ENCODE measurements at places on chromosomes 5 and 9.

DNA sequence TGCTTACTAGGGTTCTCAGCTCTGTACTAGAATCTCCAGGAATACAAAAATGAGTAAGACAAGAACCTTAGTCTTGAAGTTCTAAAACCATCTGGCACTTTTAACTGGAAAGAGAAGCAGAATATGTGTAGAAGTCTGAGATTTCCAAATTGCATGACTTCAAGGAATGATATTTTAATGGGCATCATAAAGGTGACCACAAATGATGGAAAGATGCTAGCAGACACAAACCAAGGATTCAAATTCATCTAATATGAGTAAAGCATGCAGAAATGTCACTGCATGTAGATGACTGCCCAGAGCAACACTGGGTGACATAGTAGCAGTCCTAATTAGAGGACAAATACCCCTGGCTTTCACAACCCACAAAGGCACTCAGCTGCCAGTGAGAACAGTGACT, 117.2 kb downstream of the RPS23 start:
- DNase-seq, result no peak

DNA sequence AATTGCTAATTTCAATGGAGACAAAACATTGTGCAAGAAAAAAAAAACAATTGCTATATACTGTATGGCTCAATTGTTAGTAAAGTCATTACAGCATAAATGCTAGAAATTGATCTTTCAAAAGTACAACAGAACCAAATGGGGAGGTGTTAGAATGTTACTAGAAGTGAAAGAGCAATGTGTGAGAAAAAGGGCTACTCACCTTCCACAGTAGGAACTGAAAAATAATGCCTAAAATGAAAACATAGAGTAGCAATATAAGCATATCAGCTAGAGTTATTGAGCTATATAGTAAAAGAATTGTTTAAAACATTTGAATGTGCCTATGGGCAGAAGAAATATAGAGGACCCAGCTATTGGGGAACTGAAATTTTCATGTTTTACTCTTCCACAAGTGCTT, 10.9 kb upstream of the RXFP3 start:
- DNase-seq, result no peak

- DNase-seq, result no peak
These were observed 32.1 kb downstream of the VCAN start for GRCh38 chr5:83503662-83504061.

DNA sequence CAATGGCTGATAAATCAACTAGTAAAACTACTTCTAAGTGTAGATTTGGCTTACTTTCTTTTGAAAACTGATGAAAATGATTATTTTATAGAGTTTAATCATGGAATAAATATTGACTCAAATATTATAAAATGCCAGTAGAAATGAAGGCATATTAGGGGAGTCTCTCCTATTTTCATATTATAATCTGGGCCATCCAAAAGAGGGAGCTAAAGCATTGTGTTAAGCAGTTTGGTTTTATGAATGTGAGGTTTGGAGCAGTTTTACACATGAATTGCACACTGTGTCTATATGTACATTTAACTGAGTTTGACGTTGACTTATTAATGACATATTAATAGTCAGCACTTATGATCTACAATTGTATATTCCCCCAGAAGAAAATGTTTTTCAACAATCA, 17.4 kb downstream of the CDH9 start:
- DNase-seq, result no peak

DNA sequence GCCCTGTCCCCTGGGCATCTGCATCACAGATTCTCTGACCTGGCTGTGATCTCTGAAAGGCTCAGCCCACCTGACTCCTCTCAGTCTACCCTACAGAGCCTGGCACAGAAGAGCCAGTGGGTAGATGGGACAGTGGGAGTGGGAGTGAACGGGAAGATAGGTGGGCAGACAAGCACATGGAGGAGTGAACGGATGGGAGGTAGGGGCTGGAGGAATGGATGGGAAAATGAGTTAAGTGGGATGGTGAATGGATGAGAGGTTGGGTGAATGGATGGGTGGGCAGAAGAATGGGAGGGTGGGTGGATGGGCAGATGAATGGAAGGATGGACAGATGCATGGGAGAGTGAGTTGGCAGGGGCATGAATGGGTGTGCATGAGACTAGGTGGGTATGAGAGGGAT, 18.8 kb downstream of the STK10 start:
- no peak for DNase-seq

DNA sequence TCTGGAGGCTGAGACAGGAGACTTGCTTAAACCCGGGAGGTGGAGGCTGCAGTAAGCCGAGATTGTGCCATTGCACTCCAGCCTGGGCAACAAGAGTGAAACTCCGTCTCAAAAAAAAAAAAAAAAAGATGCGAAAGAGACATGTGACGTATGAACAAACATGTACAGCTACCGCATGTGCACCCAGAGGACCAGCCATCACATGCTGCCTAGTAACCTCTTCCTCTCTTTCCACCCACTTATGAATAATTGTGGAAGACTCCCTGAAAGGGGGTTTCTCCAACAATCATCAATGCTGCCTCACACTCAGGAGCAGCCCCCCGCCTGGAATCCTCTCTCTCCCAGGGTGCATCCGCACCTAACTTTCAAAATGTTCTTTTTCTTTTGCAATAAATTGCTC, 2.2 kb downstream of the SARDH start:
- DNase-seq, result no peak

- no peak for DNase-seq
These were observed 136.5 kb downstream of the PBX3 start for GRCh38 chr9:125883565-125884217.

- DNase-seq, result no peak
These were observed 262.5 kb downstream of the TUSC1 start for GRCh38 chr9:25415718-25416117.

DNA sequence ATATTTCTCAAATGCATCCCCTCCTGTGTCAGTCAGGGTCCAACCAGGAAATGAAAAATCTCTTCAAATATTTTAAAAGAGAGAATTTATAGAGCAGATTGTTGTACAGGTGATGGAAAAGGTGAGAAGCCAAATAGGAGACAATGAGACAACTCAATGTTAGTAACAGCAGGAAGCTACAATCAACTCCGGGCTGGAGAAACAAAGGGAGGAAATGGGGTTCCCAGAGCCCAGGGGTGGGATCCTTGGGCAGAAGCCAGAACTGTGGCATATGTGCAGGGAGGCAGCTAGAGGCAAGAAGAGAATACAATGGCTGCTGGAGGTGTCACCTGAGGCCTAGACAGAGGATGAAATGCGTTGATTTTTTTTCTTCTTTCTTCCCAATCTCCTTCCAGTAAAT, 361.8 kb upstream of the ACTBL2 start:
- DNase-seq, result no peak

GRCh38 chr9:87535817-87536539, 38.3 kb downstream of the DAPK1 start:
- DNase-seq, result no peak

DNA sequence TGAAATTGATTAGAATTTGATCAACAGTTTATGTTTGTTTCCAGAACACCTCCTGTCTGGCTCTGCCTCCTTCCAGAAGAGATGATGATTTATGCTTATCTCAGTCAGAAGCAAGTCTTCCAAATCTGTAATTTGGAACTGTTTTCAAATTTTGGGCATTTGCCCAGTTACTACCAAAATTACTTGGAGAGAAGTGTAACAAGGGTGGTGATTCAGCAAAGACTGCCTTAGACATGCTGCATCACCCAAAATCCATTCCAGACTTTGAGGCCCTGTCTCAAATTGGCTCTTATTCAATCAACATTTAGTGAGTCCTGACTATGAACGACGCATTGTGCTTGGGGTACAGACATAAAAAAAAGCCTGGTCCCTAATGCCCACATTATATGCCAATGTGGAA, 89.4 kb downstream of the SH3TC2 start:
- DNase-seq, result no peak

DNA sequence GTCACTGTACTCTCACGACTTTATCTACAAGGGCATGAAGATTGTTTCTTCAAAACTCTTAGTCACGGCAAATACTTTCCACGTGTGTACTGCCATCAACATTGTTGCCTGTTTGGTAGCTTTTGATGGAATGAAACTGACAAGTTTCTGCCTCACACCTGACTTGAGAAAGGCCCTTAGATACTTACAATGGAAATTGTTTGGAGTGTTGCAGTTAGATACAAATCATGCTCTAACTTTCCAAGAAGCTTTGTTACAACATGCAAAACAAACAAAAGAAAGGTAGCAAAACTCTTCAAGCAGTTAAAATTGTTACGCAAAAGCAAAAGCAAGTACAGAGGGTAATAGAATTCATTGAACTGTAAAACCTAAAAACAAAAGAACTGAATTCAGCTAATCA, 91.1 kb upstream of the TLE4 start:
- DNase-seq, result no peak

- DNase-seq, result no peak
These were observed 21.6 kb downstream of the FBXW11 start for GRCh38 chr5:171984748-171985419.

DNA sequence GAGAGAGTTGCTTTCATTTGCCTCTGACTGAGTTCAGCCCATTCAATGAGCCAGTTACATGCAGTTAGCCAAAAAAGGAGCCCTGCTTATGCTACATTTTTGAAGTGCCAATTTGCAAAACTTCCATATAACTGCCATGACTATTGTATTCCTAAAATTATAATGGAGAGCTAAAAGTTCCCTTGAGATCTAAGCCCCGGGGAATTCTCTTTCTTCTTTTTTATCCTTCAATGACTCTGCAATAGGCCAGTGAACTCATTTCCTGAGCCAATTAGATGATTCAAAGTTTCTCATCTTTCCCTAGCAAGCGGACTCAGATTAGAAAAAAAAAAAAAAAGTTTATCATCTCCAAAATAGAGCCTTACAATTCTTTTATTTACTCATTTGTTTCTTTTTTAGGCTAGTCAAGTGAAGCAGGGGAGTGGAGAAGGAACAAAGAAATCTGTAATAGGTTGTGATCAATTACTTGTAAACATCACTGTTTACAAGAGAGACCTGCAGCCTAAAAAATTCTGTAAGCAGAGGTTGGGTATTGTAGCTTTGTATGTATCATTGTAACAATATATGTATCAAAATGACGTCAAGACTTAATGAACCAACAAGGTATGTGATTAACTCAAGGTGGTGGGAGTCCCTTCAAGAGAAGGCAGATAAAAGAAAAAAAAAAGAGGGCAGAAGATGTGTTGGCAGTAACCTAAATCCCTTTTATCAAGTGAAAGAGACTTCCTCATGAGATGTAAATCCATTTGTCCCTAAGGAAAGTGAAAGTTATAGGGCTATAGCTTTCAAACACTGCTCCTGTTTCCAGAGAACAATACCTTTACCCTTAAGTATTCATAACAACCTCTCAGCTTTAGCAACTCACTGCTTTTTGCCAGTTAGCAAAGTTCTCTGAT, 48.7 kb upstream of the HOMER1 start:
- no peak for DNase-seq

DNA sequence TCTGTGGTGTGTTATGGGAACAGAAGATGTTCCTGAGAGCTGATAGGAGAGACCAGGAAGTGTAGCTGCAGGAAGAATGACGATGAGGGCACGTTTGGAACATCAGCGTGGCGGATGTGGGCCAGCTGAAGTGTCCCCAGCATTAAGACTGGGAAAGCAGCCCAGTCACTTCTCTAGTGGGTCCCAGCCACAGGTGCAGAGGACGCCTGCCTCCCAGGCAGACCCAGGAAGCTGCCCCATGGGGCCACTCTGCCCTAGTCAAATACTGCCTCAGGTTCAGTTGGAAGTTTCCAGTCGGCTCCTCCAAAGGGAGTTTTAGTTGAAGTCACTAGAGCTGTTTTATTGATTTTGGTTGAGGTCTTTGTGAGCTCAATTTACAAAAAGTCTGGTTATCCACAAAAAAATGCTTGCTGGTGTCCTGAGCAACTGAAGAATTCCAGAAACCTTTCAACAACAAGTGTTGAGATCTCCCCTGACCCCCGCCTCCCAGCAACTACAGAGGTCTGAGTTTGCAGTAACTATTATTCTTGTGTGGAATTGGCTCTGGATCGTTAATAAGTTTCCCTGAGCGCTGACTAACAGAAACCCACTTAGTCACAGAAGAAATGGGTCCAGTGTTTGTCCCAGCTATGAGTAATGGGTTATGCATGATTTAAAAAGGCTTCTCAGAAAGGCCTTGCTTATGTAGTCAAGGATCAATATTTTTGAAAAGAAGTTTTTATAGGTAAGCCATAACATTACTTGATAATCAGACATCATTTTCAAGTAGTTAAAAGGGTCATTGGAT, 294.1 kb downstream of the FANCC start:
- no peak for DNase-seq
